ENCODE measurements at places on chromosomes 11 and 22. TPM values are rescaled to one million over a fixed set of nuclear protein-coding genes. Genes with fewer than 3 reads are reported as not detected.

The NFAM1 gene
- not detected for total RNA-seq

The MAPK8IP2 gene
- 4.1 TPM for total RNA-seq

The CDC42EP2 gene
- 13.8 TPM for total RNA-seq

The SSTR3 gene
- not detected for total RNA-seq

The TRMT112 gene
- total RNA-seq, result 480 TPM

The SC5D gene
- 10.3 TPM for total RNA-seq
